HT1080 (cell line): ENCODE measurements at places on chromosomes 1 and 21. TPM values are rescaled to one million over a fixed set of nuclear protein-coding genes. Genes with fewer than 3 reads are reported as not detected.

DNA sequence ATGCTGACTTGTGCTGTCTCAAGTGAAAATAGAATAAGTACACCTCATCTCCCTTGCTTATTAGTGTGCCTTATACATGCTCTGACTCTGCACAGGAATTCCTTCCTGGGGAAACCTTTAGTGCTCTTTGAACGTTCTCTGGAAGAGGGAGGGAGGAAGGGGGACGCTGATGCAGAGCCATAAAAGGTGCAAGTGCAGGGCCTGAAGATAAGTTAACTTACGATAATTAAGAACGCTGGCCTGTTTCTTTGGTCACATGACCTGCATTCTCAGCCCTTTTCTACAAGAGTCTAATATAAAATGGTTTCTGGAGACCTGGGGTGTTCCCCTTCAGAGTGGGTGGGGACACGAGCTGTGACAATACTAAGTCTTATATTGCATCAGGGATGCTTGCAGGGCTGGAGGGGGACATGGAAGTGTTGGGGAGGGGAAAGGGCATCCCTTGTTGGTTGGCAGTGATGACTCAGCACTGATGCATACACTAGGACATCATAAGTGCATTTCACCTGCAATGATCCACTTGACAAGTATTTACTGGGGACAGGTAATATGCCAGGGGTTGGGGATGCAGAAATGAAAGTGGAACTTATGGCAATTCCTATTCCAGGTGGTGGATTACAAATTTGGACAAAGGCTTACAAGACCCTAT is 26.3 kb upstream of the KIAA0040 start:
- no peak for DNase-seq

- no peak for DNase-seq
Measured at GRCh38 chr1:230199034-230199433, 132.0 kb downstream of the GALNT2 start.

DNA sequence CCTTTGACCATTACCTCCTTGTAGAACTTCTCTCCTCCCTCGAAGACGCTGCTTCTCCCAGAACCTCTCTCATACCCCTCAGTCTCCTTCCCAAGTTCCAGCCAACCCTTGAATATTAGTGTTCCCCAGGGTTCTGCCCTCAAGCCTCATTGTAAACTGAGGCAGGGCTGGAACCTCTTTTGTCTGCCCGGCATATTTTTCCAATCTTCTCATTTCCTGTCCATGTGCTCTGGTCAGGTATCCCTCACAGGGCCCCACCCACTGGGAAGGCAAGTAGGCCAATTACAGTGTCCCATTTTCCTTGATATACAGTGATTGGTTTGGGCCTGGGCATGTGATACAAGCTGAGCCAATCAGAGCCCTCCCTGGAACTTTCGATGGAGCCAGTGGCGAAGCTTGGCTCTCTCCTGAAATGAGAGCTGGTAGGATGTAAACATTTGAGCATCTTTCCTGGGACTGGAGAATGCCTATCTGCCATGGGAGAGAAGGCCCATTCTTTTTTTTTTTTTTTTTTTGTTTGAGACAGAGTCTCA is 57.1 kb upstream of the ID3 start:
- DNase-seq = no peak

SLC16A4 gene
- 0.60 and 0.61 TPM in 2 replicates for total RNA-seq

GRCh38 chr1:211537253-211537652 is 41.7 kb downstream of the SLC30A1 start:
- DNase-seq = no peak

DNA sequence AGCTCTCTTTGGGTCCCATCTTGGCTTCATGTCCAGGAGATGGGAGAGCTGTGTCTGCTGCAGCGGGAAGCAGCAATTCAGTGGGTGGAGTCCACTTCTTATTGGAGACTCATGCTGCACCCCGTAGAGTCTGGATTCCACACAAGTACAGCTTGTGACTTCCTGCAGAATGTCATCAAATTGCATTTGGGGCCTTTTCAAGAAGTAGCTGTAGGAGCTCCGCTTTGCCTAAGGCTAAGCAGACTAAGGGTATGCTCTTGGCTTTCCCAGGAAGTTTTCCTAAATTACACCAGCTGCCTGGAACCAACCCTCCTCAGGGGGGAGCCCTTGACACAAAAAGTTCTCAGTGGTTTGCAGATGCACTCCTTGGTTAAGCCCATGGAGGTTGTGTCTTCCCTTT is 5.7 kb upstream of the MOB3C start:
- peak; percentile 49 for DNase-seq

OR2L2 gene
- total RNA-seq = not detected in 2 replicates

DNA sequence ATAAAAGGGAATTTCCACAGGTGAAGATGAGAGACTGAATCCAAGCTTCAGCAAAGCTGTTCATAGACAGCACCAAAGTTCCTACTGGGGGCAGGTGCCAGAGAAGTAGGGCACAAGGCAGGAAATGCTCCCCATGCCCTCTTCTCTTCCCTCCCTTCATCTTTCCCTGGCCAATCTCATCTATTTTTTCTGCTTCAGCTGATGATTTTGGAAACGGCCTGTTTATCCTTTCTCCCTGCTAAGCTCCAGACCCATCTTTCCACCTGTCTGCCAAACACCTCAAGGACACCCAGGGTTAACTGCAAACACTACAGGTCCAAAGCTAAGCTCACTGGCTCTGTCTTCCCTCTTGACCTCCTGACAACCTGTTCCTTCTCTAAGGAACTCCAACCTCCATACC is 18.1 kb downstream of the KCND3 start:
- DNase-seq = no peak

DNA sequence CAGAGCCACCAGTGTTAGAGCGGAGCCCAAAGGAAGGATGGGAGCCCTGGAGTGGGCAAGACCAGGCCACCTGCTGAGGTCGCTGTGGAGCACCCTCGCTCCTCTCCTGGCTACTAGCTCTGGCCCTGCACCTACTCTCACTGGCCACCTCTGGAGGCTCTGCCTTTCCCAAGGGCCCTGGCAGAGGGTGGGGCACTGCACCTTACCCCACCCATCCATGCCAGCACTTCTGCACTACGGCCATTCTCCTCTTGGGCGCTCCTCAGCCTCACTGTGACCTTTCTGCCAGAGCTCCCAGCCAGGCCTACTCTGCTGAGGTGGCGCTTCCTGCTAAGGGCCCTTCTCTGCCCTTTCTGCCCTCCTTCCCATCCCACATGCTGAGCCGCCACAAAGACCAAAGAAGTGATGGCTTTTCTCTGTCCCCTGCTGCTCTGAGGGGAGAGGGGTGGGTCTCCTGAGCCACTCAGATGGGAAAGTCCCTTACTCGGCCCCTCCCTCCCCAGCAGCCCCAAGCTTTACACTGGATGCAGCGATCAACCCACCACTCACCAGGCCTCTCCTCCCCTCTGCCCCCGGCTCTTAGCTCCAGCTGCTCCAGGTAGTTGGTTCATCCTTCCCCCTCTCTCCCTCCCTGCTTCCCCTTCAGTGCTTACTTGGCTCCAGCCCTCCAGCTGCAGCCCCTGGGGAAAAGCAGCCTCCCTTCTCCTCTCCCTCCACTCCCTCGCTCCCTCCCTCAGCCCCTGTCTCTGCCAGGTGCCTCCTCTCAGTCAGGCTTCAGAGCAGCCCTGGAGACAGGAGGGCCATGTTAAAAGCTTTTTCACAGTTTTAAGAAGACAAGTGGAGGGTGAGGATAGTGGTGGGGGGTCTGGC is 14.8 kb upstream of the TMEM222 start:
- no peak for DNase-seq

TSPEAR gene
- not detected in 2 replicates for total RNA-seq

GRCh38 chr1:14180738-14181137 is 417.7 kb upstream of the KAZN start:
- no peak for DNase-seq

SZRD1 gene
- 158 and 175 TPM in 2 replicates for total RNA-seq

GRCh38 chr1:54272134-54272533 is 72.2 kb downstream of the MRPL37 start:
- DNase-seq = no peak

- peak; percentile 71 for DNase-seq
Measured at GRCh38 chr1:93579891-93580290, 101.7 kb downstream of the BCAR3 start.

DNA sequence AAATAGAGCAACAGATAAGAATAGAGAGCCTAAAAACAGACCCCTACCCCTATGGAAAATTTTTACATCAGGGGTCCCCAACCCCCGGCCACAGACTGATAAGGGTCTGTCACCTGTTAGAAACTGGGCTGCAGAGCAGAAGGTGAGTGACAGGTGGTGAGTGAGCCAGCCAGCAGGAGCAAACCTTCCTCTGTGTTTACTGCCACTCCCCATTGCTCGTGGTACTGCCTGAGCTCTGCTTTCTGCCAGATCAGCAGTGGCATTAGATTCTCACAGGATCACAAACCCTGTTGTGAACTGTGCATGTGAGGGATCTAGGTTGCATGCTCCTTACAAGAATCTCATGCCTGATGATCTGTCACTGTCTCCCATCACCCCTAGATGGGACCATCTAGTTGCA is 174.1 kb downstream of the FOXD2 start:
- no peak for DNase-seq

FAM110D gene
- total RNA-seq = 0.10 and 0.19 TPM in 2 replicates

GRCh38 chr21:19981938-19982337 is 1016.3 kb upstream of the NCAM2 start:
- DNase-seq = peak; percentile 3

DNA sequence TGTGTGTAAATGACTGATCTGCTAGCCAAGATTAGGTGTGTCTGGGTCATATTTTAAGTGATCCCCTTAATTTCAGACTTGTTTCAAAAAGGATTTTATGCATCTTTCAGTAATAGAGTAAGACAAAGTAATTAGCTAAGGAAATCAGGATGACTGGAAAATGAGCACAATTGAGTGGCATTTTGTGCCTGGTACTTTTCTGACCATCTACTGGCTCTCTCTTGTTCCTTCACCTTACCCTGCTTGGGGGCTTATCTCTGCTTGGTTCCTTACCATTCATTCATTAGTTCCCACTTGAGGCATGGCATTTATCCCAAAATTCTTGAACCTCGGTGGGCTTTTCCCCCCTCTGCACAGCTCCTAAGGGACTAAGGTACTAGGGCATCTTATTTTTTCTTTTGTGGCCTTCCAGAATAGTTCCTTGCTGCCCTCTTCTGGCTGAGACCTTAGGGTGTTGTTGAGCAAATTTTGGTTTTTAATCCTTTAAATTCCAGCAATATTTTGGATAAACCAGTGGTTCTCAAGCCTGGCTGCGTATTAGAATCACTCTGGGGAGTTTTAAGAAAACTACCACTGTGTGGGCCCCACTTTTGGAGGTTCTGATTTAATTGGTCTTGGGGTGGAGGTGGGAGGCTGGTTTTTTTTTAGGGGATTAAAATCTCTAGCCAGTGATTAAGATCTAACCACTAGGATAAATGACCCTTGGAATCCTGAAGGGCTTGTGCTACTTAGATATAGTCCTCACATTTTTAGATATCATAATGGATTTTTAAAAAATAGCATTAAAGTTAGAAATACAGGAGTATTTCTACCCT is 50.8 kb downstream of the HS2ST1 start:
- DNase-seq = peak; percentile 33

GRCh38 chr1:92366040-92366395 is 67.2 kb downstream of the RPAP2 start:
- no peak for DNase-seq

DNA sequence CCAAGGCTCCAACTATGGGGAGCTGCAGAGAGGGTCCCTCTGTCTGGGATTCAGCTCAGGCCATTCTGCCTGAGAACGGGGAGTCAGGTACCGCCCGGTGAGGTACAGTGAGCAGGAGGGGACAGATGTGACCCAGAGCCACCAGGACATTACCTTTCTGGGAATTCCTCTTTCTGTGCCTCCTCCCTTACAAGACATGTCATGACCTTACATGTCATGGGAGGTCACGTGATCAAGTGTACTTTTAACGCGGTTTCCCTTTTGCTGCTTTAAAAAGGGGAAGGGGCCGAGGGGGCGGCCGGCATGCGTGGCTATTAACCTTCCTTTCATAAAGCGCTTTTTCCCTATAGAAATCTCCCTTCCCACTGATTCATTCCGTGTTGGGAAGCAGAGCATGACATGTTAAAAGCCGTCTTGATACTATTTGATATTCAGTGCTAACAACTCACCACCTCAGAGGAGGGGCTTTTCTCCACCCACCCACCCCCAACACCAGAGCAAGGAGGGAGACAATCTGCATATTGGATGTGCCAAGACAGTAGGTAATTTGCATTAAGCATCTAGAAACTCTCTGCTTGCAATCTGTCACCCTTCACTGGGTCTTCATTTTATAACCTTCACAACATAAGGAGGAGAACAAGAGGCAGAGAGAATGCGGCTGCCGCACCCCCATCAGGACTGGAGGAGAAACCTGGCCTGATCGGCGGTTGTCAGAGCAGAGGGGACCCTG is 113.6 kb upstream of the VAMP3 start:
- DNase-seq = no peak

SLC1A7 gene
- total RNA-seq = not detected in 2 replicates

DNA sequence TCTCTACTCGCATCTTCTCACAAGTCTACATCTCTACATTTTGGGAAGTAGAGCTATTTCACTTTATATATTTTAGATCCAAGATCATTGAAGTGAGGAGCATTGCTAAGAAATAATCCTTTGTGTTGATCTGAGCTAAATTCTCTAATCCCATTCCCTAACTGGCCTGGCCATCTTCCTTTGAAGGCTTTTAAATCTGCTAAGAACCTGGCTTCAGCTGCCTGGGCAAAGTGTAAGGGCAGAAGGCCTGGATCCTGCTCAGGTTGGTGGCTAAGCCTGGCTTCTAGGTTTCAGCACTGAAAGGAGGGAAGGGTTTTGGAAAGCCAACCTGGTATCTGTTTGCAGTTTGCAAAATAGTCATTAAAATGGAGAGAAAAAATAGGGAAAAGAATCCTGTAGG is 167.6 kb downstream of the BRINP2 start:
- no peak for DNase-seq

DNA sequence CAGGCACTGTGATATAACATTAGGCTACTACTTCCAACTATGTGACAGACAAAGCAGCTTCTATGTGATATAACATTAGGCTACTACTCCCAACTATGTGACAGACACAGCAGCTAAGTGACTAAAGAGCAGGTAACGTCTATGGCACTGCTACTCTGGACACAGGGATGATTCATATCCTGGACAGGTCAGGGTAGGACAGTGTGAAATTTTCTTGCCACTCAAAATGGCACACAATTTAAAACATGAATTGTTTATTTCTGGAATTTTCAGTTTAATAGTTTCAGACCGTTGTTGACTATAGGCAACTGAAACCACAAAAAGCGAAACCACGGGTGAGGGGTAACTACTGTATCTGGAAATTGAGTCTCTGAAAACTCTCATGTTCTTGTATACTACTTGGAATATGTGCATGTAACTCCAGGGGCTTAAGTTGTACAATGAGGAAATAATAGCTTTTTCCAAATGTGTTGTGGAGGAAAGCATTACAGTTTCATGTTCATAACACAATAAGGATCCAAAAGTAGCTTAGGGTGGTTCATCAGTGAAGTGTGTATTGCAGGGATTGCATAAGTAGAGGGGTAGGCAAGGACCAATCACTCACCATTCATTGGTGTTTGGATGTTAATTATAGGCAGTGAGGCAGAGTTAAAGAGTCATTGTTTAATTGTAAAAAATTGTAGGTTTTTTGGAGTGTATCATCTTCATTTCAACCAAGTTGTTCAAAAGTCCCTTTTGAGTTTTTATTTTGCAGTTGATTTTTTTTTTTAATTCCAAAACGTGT is 5.3 kb downstream of the DTL start:
- peak; percentile 51 for DNase-seq

PUSL1 gene
- 42.0 and 43.9 TPM in 2 replicates for total RNA-seq
